ENCODE measurements at places on chromosomes 3 and 15. TPM values are rescaled to one million over a fixed set of nuclear protein-coding genes. Genes with fewer than 3 reads are reported as not detected.
A peak's percentile ranks its signal among the peaks of the same experiment; 100 is the strongest.

The CYP1A1 gene
- 1.2 TPM for total RNA-seq

The SNX22 gene
- total RNA-seq = 0.21 TPM

The CHRM5 gene
- not detected for total RNA-seq

The TMEM212 gene
- not detected for total RNA-seq

The GOLGA6D gene
- total RNA-seq = not detected

The STARD9 gene
- 9.6 TPM for total RNA-seq

The SLC6A1 gene
- total RNA-seq = not detected

DNA sequence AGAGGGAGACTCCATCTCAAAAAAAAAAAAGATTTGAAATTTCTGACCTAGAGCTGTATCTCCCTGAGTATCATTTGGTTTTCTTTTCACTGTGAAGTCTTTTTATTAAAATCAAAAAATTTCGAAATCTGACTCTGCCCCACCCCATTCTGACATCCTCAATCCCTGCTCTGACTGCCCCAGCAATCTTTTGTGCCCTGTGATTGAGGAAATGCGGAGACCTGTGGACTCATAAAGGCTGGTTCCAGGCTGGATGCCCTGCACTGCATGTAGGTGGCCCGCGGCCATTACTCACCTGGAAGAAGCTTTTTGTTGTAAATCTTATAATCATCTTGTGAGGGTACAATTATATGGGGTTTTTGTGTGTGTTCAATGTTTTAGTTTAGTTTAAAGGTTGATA is 147.3 kb upstream of the SEMA6D start:
- H3K36me3 ChIP-seq = no peaks in the 10 kb centered on the region
- H3K4me3 ChIP-seq = no peak overlapping the region
- H3K4me1 ChIP-seq = no peaks in the 10 kb centered on the region
- DNase-seq = no peak
- no peaks in the 10 kb centered on the region for H3K27me3 ChIP-seq

DNA sequence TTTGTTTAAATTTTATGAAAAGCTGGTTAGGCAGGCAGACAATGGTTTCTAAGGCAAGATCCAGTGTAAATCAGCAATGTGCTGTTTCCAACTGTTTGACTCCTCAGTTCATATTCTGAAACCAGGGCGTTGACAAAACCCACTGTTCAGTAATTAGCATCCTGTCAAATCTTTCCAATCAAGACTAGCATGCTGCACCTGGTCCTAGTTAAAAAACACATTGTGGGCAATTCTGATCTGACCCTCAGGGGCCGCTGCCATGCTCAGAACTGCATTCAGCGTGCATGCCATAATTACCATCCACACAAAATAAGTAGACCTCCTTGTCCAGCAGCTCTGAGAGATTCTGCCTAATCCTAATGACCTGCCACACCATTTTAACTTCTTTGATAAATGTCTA is 20.9 kb upstream of the RBP1 start:
- H3K4me1 ChIP-seq = no peaks in the 10 kb centered on the region
- H3K27me3 ChIP-seq = peaks cover 4% of the 10 kb centered on the region
- H3K27ac ChIP-seq = no peak overlapping the region
- DNase-seq = no peak
- no peaks in the 10 kb centered on the region for H3K36me3 ChIP-seq

GRCh38 chr3:191774485-191774884 is 313.5 kb downstream of the PYDC2 start:
- H3K4me1 ChIP-seq = no peaks in the 10 kb centered on the region
- no peaks in the 10 kb centered on the region for H3K36me3 ChIP-seq
- no peaks in the 10 kb centered on the region for H3K27me3 ChIP-seq

GRCh38 chr15:55942332-55942731 is 51.1 kb downstream of the NEDD4 start:
- no peaks in the 10 kb centered on the region for H3K27me3 ChIP-seq
- H3K4me3 ChIP-seq = no peak overlapping the region
- H3K4me1 ChIP-seq = peaks cover 1% of the 10 kb centered on the region
- H3K27ac ChIP-seq = no peak overlapping the region
- peaks cover 31% of the 10 kb centered on the region for H3K36me3 ChIP-seq

GRCh38 chr3:180911876-180912303 is 580 bp upstream of the FXR1 start:
- peaks cover 35% of the 10 kb centered on the region for H3K4me1 ChIP-seq
- H3K27ac ChIP-seq = peak overlapping the region; percentile 95
- H3K36me3 ChIP-seq = peaks cover 29% of the 10 kb centered on the region
- no peak for DNase-seq
- H3K4me3 ChIP-seq = peak overlapping the region; percentile 97

GRCh38 chr3:70532806-70533205 is 220.4 kb upstream of the MDFIC2 start:
- H3K27me3 ChIP-seq = peaks cover 37% of the 10 kb centered on the region
- no peaks in the 10 kb centered on the region for H3K4me1 ChIP-seq
- H3K36me3 ChIP-seq = no peaks in the 10 kb centered on the region

DNA sequence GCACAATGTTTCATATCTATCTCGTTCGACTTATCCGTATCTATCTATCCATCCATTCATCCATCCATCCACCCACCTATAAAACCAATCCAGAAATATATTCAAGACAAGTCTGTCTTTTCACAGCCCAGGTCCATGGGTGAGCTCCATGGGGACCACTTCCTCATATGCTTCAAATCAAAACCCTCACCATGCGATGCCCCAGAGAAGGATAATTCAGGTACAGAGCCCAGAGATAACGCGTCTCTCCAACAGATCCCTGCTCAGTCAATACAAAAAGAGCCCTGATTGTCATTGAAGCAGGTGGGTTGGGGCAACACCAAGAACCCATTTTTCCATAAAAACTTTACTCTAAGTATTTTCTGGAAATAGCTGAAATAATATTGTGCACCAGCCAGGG is 47.2 kb downstream of the PCSK6 start:
- DNase-seq = no peak
- H3K27ac ChIP-seq = no peak overlapping the region
- peaks cover 4% of the 10 kb centered on the region for H3K4me1 ChIP-seq
- H3K27me3 ChIP-seq = peaks cover 16% of the 10 kb centered on the region

DNA sequence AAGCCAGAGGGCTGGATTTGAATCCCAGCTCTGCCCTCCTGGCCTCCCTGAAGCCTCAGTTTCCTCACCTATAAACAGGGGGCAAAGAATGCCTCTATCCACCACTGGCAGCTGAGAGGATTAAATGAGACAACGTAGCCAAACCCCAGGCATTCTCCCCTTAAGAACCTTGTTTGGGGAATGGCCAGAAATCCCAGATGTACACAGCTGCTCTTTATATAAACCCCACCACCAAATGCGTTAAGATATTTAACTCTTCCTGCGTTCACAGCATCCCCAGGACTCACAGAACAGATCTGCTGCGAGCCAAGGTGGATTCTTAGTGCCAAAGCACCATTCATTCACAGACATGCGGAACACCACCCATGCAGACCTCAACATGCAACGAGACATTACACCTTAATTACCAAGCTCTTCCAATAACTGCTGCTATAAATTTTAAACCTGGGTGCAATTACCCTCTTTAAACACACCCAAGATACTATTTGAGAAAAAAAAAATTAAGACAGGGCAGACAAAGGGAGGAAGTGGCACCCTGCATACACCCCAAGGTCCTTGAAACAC is 5.2 kb downstream of the TLE3 start:
- H3K4me1 ChIP-seq = peaks cover 71% of the 10 kb centered on the region
- DNase-seq = no peak
- H3K36me3 ChIP-seq = peaks cover 53% of the 10 kb centered on the region
- peak overlapping the region; percentile 74 for H3K27ac ChIP-seq
- no peaks in the 10 kb centered on the region for H3K27me3 ChIP-seq
- H3K4me3 ChIP-seq = peak overlapping the region; percentile 15

DNA sequence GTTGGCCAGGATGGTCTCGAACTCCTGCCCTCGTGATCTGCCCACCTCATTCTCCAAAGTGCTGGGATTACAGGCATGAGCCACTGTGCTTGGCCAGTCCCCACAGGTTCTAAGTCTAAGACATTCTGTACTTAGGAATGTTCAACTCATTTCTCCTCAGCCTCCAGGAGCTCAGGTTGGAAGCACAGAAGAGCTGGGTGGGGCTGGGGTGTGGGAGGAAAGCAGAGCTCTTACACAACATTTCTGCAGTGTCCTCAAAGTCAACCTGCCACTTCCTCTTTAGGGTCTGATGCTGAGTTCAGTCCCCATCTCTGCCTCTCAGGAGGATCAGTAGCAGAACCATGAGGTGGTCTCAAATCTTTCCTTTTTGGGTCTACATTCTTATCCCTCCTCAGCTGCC is 75.5 kb downstream of the MRPL46 start:
- no peak for DNase-seq
- H3K27ac ChIP-seq = no peak overlapping the region
- peaks cover 19% of the 10 kb centered on the region for H3K27me3 ChIP-seq
- no peaks in the 10 kb centered on the region for H3K4me1 ChIP-seq
- H3K4me3 ChIP-seq = no peak overlapping the region

GRCh38 chr15:75861750-75862402 is 18.6 kb downstream of the UBE2Q2 start:
- H3K4me1 ChIP-seq = peaks cover 16% of the 10 kb centered on the region
- H3K36me3 ChIP-seq = peaks cover 46% of the 10 kb centered on the region
- no peaks in the 10 kb centered on the region for H3K27me3 ChIP-seq
- H3K4me3 ChIP-seq = no peak overlapping the region
- no peak overlapping the region for H3K27ac ChIP-seq
- DNase-seq = no peak

DNA sequence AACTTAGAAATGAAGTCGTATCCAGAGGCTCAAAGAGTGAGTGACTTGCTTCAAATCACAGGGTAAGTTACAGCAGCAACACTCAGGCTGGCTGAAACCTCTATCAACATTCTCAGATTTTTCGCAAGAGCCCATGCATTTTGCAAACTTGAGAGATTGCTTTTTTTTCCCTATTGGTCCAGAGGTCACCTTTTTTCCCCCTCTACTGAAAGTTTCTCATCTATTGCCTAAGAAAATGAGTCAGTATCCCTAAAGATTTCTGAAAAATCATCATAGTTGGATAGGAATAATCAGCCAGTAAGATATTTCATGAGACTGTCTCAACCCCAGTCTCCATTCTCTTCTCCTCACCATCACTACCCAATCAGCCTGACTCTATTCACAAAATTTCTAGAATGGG is 410.6 kb downstream of the FOXP1 start:
- DNase-seq = no peak
- no peak overlapping the region for H3K27ac ChIP-seq
- H3K36me3 ChIP-seq = no peaks in the 10 kb centered on the region

GRCh38 chr3:20696388-20697150 is 510.6 kb upstream of the SGO1 start:
- no peak overlapping the region for H3K27ac ChIP-seq
- H3K36me3 ChIP-seq = no peaks in the 10 kb centered on the region
- H3K27me3 ChIP-seq = no peaks in the 10 kb centered on the region
- DNase-seq = no peak

GRCh38 chr3:30112902-30113484 is 493.4 kb upstream of the TGFBR2 start:
- no peaks in the 10 kb centered on the region for H3K36me3 ChIP-seq
- no peak overlapping the region for H3K27ac ChIP-seq
- H3K4me1 ChIP-seq = no peaks in the 10 kb centered on the region
- no peak for DNase-seq

- H3K4me3 ChIP-seq = no peak overlapping the region
- no peak for DNase-seq
- H3K36me3 ChIP-seq = no peaks in the 10 kb centered on the region
- H3K4me1 ChIP-seq = peaks cover 3% of the 10 kb centered on the region
- H3K27ac ChIP-seq = no peak overlapping the region
Measured at GRCh38 chr3:68751888-68752287, 180.5 kb downstream of the TAFA4 start.

Measured in activated CD8-positive, alpha-beta memory T cell treated with anti-CD3 and anti-CD28 coated beads, Interleukin-2, amount 10 ng/mL, durations not matched to agents 7 days and 5 days (primary cell).